ENCODE measurements at places on chromosomes 3 and 15.

DNA sequence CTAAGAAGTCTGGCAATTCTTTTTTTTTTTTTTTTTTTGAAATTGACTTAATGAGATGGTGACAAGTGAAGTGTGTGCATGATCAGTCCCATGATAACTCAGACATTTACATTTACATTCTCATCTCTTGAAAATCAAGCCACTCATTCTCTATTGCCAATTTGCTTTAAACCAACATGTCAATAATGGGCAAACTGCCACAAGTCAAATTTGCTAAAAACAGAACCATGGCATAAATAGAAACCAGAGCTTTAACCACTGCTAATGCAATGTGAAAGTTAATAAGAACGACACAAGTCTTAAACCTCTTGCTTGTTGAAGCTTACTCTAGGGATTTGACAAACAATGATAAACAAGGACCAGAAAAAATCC is 12.0 kb upstream of the COL8A1 start:
- DNase-seq: no peak

DNA sequence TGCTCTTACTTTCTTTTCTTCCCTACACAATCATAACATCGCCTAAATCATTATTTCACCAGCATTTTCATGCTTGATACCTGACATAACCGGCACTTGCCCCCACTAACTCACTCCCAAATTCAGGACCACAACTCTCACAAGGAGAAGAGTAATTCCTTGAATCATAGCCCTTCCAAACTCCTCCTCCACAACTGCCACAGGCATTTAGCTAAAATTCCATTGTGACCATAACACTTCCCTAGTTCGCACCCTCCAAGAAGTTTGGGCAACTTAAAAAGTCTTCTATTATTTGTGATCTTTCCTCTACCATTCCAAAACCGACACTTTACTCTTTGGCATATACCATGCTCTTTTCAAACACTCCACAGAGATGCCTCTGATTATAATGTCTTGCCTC is 59.4 kb upstream of the XRN1 start:
- DNase-seq: no peak

DNA sequence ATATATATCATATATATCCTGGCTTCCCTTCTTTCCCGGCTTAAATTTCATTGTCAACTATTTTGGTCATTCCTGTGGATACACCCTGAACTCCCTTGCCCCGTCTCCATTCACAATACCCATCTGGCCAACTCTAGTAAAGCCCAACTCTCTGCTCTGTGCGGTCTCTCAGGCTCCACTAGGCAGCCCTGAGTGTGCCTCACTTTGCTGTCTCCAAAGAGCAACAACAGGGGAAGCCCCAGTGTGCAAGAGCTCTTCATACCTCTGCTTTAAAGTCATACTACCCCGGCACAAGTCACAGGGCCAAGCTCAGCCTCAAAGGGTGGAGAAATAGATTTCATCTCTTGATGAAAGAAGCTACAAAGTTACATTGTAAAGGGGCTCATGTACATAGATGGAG is 18.9 kb upstream of the FEM1B start:
- peak; percentile 8 for DNase-seq

DNA sequence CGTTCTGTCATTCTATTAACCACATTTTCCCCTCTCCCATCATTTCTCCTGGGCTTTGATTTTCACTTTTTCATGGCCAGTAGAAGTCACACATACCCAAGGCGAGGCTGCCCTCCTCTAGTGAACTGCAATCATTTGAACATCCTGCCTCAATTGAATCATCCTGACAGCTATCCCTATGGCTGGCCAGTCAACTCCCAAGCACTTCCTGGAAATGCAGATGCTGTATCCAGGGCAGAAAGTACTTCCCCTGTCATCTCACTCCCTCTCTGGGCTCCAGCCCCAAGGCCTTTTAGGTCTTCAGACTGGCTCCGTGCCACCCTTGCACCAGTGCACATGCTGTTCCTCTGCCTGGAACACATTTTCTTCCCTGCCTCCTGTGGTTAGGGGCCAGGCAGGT is 738.3 kb upstream of the CFAP20DC start:
- no peak for DNase-seq

DNA sequence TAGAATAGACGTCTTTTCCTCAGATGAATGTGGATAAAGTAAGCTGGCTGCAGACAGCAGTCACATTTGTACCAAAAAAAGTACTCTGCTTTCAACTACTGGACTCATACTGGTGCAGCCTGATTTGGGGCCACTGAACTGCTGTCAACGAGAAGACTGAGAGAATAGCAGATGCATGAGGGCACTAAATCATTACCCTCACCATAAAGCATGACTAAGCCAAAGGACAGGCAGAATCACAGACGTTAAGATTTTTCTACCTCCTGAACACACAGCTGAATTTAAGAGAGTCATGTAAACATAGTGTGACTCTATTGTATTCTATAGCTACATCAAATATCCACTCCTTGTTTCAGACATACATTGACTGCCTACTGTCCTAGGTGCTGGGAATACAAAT is 67.8 kb upstream of the CDAN1 start:
- no peak for DNase-seq

DNA sequence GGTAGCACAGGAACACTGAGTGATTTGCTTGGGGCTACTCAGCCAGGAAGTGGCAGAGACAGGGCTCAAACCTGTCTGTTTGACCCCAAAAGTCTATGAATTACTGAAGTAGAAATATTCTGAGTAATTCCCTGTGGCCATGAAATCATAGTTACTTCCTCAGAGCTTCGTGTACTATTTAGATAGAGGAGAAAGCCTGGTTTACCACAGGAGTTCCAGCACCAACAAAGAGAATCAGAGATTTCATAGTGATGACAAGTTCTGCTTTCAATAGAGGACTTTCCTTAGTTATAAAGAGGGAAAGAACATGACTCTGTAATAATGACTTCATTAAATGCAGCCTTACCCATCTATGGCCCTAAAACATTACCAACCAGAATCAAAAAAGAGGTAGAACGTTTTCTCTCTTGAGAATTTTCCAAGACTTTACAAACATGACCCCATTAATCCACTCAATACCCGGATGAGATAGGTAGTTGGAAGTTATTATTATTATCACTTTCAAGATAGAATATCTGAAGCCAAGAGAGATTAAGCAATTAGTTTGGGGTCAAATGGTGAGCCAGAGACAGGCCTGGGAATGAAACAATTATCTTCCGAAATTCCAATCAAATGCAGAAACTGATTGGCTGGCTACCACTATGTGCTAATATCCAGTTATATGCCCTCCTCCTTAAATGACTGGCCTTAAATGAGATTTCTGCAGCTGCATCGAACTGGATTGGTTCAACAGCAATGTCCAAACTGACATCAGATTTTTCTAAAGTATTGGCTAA is 13.6 kb upstream of the WNT5A start:
- no peak for DNase-seq

DNA sequence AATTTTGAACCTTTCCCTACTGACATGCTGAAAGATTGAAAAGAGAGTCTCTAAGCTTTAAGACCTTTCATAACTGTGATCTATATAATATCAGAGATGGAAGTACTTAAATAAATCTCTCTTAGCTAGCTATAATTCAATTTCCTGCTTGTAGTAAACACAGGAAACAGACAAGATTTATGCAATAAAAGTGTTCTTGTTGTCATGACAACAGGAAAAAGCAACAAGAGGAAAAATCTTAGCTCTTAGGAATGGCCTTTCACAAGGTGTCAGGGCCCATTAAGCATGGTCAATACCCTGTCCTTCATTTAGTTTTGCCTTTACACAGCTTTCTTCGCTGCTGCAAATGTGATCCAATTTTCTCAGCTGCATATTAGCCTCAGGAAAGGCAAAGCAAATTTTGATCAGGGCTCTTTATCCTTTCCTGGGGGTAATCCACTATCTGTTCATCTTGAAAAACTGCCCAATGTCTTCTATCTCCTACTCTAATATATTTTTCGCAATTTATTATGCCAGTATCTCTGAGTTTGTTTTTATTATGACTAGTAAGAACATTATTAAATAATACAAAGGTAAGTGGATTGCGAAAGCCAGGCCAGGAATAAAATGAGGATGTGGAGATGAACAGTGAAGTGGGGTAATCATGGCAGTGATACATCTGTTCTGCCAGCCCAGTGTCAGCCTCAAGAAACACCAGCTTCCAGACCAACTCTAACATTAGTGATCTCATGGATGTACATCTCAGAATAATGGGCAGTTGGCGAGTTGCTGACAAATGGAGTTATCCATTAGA is 28.7 kb downstream of the SIDT1 start:
- DNase-seq: peak; percentile 3

DNA sequence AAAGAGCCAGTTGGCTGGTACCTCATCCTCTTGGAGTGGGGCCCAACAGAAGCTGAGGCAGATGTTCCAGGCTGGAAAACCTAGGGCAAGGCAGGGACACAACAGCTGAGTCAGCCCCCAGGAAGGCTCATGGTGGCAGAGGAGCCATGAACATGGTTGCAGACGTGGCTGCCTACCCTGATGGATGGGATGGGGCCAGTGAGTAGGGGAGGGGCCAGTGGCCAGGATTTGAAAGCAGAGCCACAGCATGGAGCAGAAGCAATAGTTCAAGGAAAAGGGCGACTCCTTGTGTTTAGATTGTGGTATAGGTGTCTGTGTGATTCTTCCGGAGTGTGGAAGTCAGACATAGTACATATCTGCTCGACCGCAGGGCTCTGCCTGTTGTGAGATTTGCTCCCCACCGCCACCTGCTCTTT is 24.2 kb downstream of the PXYLP1 start:
- peak; percentile 71 for DNase-seq

GRCh38 chr3:127697551-127698240 is 24.9 kb downstream of the ABTB1 start:
- peak; percentile 37 for DNase-seq

DNA sequence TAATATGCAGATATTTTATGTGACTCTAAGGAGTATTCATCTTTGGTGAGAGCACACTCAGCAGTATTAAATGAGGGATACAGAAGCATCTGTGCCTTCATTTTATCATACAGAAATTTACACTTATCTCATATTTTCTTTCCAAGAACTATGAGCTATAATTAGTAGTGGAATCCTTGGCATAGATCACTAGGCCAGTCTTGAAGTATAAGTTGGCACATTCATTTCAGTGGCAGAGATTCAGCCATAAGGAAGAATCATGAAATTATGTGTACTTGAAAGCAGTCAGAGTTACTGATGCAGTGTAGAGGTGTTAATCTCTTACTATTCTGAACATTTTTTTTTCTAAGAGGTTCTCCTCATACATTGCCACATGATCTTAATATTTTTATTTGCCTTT is 393.6 kb upstream of the GOLIM4 start:
- DNase-seq: no peak

DNA sequence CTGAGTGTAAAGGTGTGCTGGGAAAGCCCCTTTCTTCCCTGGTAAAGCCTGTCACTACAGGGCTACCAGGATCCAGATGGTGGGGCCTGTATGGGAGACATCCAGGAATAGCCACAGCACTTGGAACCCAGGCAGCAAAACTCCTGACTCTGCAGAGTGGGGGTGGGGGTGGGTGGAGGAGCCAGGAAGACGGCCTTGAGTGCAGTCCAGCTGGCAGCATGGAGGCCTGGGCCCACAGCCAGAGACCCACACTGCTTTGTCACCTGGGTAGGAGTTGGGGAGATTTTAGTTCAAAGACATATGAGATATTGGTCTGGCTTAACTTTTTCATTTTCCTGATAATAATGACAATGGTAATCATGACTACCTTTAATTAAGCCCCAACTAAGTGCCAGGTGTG is 116.7 kb upstream of the MRPS22 start:
- DNase-seq: no peak

DNA sequence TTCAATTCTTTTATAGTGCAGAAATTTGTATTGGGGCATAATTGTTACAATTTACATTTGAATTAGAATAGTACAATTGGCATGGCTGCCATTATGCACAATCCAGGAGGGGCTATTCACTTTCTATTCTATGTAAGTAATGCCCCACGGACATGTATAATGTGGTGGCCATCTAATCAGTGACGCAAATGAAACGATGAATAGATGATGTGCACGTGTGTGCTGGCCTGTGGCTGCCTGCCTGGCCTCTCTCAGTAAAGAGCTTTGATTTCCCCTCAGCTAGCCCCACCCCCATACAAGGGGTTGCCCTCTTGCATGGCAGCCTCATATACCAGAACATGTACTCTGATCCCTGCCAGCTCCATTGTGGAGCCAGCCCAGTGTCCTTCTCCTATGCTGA is 86.5 kb downstream of the BOC start:
- no peak for DNase-seq

DNA sequence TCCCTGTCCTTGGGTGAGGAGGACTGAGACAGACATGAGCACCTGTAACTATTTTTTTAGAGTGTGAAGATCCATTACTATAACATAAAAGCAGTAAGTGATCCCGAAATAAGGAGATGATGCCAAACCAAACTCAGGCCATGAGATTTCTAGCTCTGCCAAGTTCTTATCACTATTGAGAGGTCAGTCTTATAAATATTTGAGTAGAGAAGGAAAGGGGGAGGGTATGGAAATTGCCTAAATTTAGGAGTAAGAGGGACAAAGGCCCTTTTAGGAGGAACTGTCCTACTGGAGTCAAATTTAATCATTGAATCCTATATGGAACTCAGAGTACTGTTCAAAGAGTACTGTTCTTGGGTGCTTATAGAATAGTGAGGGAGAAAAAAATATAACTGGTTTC is 326.9 kb upstream of the NAALADL2 start:
- no peak for DNase-seq

DNA sequence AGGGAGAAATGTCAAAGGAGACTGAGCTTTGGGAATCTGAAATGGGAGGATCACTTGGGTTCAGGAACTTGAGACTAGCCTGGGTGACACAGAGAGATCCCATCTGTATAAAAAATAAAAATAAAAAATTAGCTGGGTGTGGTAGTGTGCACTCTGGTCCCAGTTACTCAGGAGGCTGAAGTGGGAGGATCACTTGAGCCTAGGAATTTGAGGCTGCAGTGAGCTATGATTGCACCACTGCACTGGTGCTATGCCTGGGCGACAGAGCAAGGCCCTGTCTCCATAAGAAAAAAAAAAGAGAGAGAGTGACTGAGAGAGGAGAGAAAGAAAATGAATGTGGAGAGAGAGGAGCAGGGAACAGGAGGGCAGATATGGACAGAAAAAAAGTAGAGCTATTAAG is 72.8 kb downstream of the SENP2 start:
- no peak for DNase-seq

- DNase-seq: no peak
Observed at GRCh38 chr15:51912528-51912927, 59.0 kb downstream of the LEO1 start.

DNA sequence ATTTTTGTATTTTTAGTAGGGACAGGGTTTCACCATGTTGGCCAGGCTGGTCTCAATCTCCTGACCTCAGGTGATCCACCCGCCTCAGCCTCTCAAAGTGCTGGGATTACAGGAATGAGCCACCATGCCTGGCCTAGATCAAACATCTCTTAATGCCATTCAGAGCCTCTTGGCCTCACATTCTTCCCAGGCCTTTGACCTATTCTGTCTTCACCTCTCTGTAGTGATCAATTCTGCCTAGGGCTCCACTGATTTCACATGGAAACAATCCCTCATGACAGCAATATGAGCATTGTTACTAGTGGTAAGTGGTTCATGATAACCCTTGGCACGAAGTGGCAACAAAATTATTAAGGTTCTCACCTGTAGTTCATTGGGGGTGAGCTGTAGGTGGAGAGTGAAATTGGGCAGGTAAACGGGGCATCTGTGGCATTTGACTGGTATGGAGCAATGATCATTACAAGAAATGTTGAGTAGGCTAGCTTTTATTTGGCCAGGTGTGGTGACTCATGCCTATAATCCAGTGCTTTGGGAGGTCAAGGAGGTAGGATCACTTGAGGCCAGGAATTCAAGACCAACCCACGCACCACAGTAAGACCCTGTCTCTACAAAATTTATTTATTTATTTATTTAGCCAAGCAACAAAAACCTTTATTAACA is 4.8 kb upstream of the ARPIN start:
- no peak for DNase-seq

- DNase-seq: no peak
Observed at GRCh38 chr3:172359231-172359630, 89.0 kb downstream of the GHSR start.
